T-helper 2 cell (primary cell): ENCODE measurements at places on chromosomes 5 and 9.

DNA sequence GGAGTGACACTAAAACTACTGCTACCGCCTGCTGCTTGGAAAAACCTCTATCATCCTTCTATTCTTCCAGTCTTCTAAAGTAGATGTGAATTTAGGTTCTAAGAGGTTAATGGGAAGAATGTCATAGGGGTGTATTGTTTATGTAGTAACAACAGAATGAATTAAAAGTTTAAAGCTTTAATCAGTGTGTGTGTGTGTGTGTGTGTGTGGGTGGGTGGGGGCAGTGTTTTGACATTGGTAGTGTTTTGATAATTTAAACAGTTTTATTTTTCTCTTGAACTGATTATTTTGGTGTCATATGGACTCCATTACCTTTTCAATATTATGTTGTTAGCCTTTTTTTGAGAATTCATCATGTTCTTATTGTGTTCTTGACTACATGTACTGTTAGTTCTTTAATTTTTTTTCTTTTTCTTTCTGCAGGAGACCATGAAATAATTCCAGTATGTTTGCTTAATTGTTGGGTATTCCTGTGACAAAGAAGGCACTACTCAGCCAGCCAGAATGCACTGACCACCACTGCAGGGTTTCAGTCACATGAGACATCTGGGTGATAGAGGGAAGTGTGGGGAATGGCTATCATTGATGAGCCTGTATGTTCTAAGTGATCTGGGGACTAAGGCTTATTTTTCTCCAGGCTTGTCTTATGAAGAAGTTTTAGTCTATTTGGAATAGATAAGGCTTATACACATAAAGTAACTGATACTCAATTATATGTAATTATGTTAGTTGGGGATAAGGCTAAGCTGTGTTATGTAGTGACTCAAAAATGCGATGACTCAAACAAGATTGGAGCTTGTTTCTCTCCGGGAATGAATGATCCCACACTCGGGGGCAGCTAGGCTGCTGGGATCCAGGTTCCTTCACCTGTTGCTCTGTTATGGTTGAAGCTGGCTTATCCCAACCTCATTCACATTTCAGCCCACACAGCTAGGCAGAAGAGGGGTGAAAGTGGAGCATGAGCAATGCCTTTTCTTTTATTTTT is 50.2 kb upstream of the ACTBL2 start:
- no peak for DNase-seq

DNA sequence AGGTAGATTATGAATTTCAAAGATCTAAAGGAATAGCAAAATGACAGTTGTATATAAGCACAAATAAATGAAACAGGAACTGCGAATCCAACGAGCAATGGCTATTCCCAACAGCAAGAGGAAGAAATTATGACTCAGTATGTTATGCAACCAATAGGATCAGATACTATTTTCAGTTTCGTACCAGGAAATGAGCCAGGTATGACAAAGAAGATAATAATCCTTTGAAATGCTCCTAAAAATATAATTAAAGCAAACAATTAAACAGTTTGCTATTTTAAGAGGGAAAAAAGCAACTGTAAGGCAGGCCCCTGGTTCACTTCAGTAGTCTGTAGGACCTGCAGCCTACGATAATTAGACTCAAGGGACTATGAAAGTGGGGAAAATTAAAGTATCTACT is 58.9 kb downstream of the AUH start:
- DNase-seq = no peak

DNA sequence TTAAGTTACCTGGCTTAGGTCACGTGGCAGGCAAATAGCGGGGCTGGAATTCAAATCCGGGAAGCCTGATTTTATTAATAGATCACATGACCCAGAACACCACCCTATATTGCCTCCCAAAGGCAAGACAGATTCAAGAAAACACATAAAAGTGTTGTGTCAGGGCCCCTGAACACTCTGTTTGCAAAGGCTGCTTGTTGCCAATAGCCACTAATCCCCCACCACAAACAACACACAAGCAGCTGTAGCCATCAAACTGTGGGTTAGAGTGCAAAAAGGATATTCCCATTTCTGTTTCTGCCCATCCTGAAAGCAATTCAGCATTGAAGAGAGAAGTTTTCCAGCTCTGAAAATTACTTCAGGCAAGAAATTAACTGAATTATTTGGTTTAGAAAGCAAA is 358.9 kb upstream of the RFX3 start:
- DNase-seq = no peak

GRCh38 chr5:67100301-67100700 is 96.3 kb downstream of the CD180 start:
- DNase-seq = no peak

- DNase-seq = no peak
Observed at GRCh38 chr9:115921301-115921700, 232.3 kb upstream of the PAPPA start.

DNA sequence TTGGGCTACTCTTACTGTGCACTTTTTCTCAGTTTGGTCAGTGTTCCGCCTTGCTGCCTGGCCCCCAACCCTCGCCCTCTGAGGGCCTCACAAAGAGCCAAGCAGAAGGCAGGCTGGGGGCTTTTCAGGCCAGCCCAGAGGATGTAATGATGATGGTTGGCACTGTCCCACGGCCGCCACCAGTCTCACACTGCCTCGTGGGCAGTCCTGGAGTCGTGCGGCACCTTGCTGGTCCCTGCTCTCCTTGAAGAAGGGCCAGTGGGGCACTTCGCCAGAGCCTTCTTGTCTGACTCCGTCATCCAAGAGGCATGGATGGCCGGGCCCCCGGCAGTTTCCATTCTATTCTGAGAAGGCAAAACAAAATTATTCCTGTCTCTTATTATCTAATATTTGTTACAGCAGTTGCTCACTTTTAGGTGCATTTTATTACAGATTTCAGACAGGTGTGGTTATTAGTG is 21.0 kb downstream of the TENT4A start:
- DNase-seq = no peak

DNA sequence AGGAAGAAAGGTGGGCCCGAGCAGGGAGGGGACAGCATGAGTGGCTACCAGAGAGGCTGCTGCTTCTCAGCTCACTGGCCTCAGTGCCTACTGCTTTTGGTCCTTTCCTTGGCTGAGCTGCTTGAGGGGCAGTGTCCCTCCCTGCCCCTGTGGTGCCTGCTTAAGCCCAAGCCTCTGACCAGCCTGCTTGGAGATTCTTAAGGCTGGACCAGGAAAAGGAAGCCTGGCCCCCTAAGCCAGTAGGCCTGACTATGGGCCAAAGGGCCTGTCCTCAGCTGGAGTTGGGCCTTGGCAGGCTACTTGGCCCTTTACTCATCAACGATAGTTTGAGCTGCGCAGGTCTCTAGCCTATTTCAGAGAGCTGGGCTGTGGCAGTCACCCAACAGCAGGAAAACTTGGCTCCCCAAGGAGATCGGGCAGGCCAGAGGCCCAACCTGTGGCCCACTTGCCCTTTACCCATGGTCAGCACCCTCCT is 24.9 kb downstream of the TCF7 start:
- DNase-seq = no peak

- DNase-seq = peak; percentile 64
Observed at GRCh38 chr9:130018265-130018664, 24.7 kb downstream of the FNBP1 start.
